ENCODE measurements at places on chromosomes 7 and 10.

GRCh38 chr7:21305455-21306235 lies 122.2 kb upstream of the SP4 start:
- peak overlapping the region; percentile 60 for H3K27ac ChIP-seq
- peaks cover 28% of the 10 kb centered on the region for H3K4me1 ChIP-seq
- DNase-seq: no peak

- peaks cover 14% of the 10 kb centered on the region for H3K27me3 ChIP-seq
- H3K4me3 ChIP-seq: no peak overlapping the region
- H3K36me3 ChIP-seq: no peaks in the 10 kb centered on the region
- DNase-seq: no peak
- no peak overlapping the region for H3K27ac ChIP-seq
Measured at GRCh38 chr10:95531994-95532399, 29.2 kb downstream of the SORBS1 start.

DNA sequence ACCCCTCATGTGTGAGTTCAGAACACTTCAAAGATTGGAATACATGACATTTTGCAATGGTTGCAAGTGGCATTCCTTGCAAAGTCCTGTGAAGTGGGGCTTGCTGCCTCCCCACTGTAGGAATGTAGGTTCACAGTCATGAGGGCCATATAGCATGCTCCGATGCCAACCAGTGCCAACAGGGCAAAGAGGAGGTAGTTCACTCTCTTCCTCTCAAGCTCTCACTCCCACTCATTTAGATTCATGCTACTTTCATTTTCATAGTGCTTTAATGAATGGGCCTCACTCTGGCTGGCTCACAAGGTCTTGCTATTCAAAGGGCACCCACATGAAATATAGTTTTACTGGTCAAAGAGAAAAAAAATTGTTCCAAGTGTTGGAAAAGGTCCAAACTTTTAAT lies 169.9 kb upstream of the AOAH start:
- no peaks in the 10 kb centered on the region for H3K27me3 ChIP-seq
- DNase-seq: no peak
- H3K27ac ChIP-seq: peak overlapping the region; percentile 47
- peak overlapping the region; percentile 27 for H3K4me3 ChIP-seq
- peaks cover 11% of the 10 kb centered on the region for H3K36me3 ChIP-seq
- peaks cover 13% of the 10 kb centered on the region for H3K4me1 ChIP-seq

DNA sequence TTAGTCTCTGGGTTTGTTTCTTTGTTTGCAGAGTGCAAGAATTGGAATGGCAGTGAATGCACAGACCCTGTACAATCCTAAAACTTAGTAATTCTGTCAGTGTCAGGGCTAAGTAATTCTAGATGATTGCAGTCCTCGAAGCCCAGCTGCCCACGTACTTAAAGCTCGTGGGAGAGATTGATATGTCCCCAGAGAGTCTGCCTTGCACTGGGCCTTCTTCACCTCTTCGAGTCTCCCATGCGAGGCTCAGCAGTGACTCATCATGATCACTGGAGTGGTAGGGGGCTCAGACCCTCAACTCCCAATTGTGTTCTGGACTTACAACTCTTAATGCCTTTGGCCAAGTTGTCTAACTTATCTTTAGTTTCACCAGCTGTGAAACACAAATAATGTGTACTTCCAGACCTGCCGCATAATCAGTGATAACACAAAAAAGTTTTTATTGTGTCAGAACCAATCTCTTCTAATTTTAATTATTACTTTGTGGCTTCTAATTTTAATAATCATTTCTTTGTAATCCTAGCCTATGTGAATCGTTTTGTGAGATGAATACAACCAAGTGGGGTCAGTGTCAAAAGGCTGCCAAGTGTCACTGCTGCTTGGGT lies 345.6 kb upstream of the LRGUK start:
- peaks cover 4% of the 10 kb centered on the region for H3K36me3 ChIP-seq
- H3K27ac ChIP-seq: no peak overlapping the region
- H3K4me1 ChIP-seq: peaks cover 5% of the 10 kb centered on the region
- H3K27me3 ChIP-seq: no peaks in the 10 kb centered on the region
- DNase-seq: no peak

GRCh38 chr7:55502858-55503440 lies 69.4 kb downstream of the VOPP1 start:
- DNase-seq: no peak
- H3K27me3 ChIP-seq: no peaks in the 10 kb centered on the region
- H3K4me3 ChIP-seq: no peak overlapping the region
- H3K27ac ChIP-seq: no peak overlapping the region

DNA sequence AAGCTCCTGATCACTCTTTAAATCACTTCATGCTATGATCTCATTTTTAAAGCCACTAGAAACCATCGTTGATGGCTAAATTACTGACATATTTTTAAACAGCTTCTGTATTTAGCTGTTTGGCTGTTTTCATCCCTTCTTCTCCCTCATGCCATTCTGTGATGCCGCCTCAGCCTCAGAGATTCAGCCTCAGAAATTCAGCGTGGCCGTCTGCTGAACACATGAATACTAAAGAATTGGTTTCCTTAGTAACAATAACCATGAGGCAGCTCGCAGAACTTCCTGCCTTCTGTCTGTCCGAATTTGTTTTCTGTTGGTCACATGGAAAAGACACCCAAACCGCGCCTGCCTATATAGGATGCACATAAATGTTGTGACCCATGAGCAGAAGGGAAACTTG lies 31.0 kb upstream of the FZD1 start:
- H3K36me3 ChIP-seq: no peaks in the 10 kb centered on the region
- DNase-seq: no peak
- no peaks in the 10 kb centered on the region for H3K27me3 ChIP-seq
- H3K4me1 ChIP-seq: peaks cover 4% of the 10 kb centered on the region
- H3K27ac ChIP-seq: no peak overlapping the region
- H3K4me3 ChIP-seq: no peak overlapping the region

GRCh38 chr10:132077091-132077490 lies 11.3 kb downstream of the JAKMIP3 start:
- H3K4me1 ChIP-seq: no peaks in the 10 kb centered on the region
- peaks cover 28% of the 10 kb centered on the region for H3K27me3 ChIP-seq
- no peak overlapping the region for H3K4me3 ChIP-seq
- H3K36me3 ChIP-seq: no peaks in the 10 kb centered on the region
- no peak overlapping the region for H3K27ac ChIP-seq
- no peak for DNase-seq

DNA sequence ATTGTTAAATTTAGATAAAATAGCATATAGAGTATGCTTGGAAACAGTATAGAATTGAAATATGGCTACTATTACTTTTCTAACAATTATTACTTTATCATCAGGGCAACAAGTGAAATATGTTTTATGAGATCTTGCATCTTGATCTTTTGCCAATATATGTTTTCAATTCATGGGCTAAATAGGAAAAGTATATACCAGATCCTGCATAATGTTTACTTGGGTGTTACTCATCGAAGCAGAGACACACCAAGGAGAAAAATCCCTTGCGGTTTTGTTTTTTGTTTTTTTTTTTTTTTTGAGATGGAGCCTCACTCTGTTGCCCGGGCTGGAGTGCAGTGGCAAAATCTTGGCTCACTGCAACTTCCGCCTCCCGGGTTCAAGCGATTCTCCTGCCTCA lies 541.4 kb downstream of the SUGCT start:
- peaks cover 10% of the 10 kb centered on the region for H3K4me1 ChIP-seq
- no peak overlapping the region for H3K27ac ChIP-seq
- no peak for DNase-seq
- no peaks in the 10 kb centered on the region for H3K27me3 ChIP-seq
- H3K36me3 ChIP-seq: no peaks in the 10 kb centered on the region

DNA sequence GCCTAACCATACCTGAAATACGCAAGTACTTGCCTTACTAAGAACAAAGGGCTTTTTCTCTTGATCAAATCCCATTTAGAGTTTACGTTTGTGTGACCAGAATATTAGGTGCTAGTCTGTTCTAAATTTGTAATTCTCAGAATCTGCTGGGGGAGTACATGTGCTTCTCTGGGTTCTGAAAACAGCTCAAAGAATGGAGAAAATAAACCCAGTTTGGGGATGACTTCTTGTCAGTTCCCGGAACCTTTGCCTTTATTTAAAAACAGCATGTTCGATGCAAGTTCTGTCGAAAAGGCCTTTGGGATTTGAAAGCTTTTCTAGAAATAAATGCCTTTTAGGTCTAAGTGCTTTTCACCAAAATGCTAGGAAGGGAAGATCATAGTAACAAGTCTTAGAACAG lies 147.0 kb downstream of the ARID5B start:
- H3K36me3 ChIP-seq: peaks cover 46% of the 10 kb centered on the region
- H3K27ac ChIP-seq: peak overlapping the region; percentile 99
- no peak for DNase-seq
- peak overlapping the region; percentile 93 for H3K4me3 ChIP-seq

- H3K36me3 ChIP-seq: no peaks in the 10 kb centered on the region
- DNase-seq: peak; percentile 27
- H3K27me3 ChIP-seq: peaks cover 96% of the 10 kb centered on the region
Measured at GRCh38 chr7:101172005-101172853, 6.9 kb upstream of the VGF start.

DNA sequence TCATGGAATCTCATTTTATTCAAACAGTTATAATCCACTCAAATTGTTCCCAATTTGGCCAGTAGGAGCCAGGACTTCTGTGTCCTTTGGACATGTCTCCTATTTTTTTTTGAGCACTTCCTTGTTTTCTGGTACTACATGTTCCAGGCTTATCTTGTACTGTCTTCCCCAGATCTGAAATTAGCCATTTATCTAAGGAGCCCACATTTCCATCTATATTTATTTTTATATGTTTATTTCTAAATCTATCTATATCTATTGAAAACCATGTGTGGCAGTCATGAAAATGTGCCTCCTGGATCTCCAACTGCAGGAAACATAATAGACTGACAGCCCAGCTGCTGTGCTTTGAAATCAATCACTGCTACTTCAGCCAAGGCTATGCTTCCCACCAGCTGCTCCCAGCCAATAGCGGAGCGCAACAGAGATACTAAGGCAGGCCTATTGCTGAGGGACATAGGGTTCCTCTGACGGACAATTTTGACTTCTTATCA lies 147.1 kb downstream of the LRRC4 start:
- no peak overlapping the region for H3K27ac ChIP-seq
- H3K4me3 ChIP-seq: no peak overlapping the region
- peaks cover 5% of the 10 kb centered on the region for H3K36me3 ChIP-seq
- DNase-seq: no peak

- H3K36me3 ChIP-seq: peaks cover 3% of the 10 kb centered on the region
- H3K27me3 ChIP-seq: peaks cover 16% of the 10 kb centered on the region
- no peak overlapping the region for H3K4me3 ChIP-seq
- no peak for DNase-seq
Measured at GRCh38 chr10:113232928-113233511, 283.0 kb downstream of the TCF7L2 start.

GRCh38 chr7:1854866-1855724 lies 185.0 kb downstream of the ELFN1 start:
- H3K4me3 ChIP-seq: no peak overlapping the region
- no peaks in the 10 kb centered on the region for H3K27me3 ChIP-seq
- H3K4me1 ChIP-seq: peaks cover 11% of the 10 kb centered on the region
- H3K27ac ChIP-seq: no peak overlapping the region

DNA sequence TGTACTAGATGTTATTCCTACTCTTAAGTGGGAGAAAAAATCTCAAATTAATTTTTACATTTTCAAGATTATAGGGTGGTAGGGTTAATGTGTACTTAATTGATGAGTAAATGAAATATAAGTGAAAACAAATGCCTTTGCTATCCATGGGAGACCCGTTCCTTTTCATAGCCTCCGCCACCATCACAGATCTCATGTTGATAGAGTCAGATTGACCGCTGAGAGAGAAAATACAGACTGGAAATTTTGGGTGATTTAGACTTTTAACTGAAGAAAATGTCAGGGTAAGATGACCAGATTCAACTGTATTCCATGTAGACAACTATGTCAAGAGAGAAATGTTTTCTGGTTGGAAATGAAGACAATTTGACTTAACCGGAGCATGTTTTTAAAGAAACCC lies 446.2 kb downstream of the AUTS2 start:
- no peak overlapping the region for H3K4me3 ChIP-seq
- no peak for DNase-seq
- no peak overlapping the region for H3K27ac ChIP-seq
- no peaks in the 10 kb centered on the region for H3K4me1 ChIP-seq
- no peaks in the 10 kb centered on the region for H3K36me3 ChIP-seq

- H3K27me3 ChIP-seq: no peaks in the 10 kb centered on the region
- H3K27ac ChIP-seq: no peak overlapping the region
- H3K36me3 ChIP-seq: peaks cover 9% of the 10 kb centered on the region
- no peaks in the 10 kb centered on the region for H3K4me1 ChIP-seq
- DNase-seq: no peak
Measured at GRCh38 chr7:140310337-140311002, 87.9 kb downstream of the SLC37A3 start.

GRCh38 chr10:124470544-124471434 lies 9.2 kb downstream of the LHPP start:
- no peak overlapping the region for H3K27ac ChIP-seq
- no peaks in the 10 kb centered on the region for H3K27me3 ChIP-seq
- DNase-seq: no peak
- no peaks in the 10 kb centered on the region for H3K36me3 ChIP-seq
- no peak overlapping the region for H3K4me3 ChIP-seq

DNA sequence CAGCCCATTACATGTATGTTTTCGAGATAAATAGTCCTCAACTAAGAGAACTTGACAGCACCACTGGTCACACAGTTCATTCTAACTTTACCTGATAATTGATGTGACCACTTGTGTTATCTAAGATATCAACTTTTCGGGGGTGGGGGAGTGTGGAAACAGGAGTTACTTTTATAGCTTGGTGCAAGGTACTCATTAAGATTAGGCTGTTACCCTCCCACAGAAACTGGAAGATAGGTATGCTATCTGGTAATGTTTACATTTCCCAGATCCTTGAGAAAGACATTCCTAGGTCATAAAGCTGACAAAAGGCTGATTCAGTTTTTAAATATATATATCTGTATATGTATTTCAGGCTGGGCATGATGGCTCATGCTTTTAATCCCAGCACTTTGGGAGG lies 11.1 kb downstream of the ERVW-1 start:
- no peak overlapping the region for H3K4me3 ChIP-seq
- H3K27me3 ChIP-seq: no peaks in the 10 kb centered on the region
- DNase-seq: no peak
- no peak overlapping the region for H3K27ac ChIP-seq
- H3K36me3 ChIP-seq: peaks cover 1% of the 10 kb centered on the region

DNA sequence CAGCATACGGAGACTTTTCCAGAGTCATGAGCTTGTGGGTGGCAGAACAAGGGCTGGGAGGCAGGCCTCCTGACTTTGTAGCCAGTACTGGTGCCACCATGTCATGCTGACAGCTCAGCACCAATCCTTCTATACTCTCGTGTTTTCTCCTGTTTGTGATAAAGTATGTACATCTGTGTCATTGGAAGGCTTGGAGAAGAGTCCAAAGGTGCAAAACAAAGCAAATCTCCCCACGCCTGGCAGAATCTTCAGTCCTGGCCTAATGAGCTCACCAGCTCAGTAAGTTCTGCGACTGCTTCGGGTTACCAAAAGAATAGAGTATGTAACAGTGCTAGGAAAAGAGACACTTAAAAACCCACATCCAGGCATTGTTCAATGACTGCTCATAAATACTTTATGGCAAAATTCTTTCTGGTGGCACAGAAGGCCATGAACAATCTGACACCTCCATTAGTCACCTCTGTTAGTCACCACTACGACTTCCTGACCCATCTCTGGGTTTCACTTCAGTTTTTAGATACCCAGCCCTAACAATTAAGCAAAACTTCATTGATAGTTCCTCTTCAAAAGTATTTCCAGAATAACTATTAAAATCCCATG lies 24.5 kb downstream of the STEAP1 start:
- peak; percentile 42 for DNase-seq
- peak overlapping the region; percentile 72 for H3K4me3 ChIP-seq
- peaks cover 7% of the 10 kb centered on the region for H3K36me3 ChIP-seq
- peaks cover 37% of the 10 kb centered on the region for H3K4me1 ChIP-seq
- H3K27ac ChIP-seq: peak overlapping the region; percentile 88
- H3K27me3 ChIP-seq: peaks cover 21% of the 10 kb centered on the region

GRCh38 chr10:110615057-110615747 lies 28.9 kb upstream of the RBM20 start:
- peaks cover 86% of the 10 kb centered on the region for H3K4me1 ChIP-seq
- no peak for DNase-seq
- H3K36me3 ChIP-seq: no peaks in the 10 kb centered on the region
- no peak overlapping the region for H3K27ac ChIP-seq
- H3K4me3 ChIP-seq: no peak overlapping the region
- no peaks in the 10 kb centered on the region for H3K27me3 ChIP-seq

Measured in activated T-cell treated with anti-CD3 and anti-CD28 coated beads, Interleukin-2, amount 50 U/mL, for 72 hours (primary cell).